Effector memory CD4-positive, alpha-beta T cell (primary cell): ENCODE measurements at places on chromosomes 7 and 10.

- no peak for DNase-seq
Measured at GRCh38 chr7:134593530-134594392, 44.9 kb downstream of the AKR1B15 start.

DNA sequence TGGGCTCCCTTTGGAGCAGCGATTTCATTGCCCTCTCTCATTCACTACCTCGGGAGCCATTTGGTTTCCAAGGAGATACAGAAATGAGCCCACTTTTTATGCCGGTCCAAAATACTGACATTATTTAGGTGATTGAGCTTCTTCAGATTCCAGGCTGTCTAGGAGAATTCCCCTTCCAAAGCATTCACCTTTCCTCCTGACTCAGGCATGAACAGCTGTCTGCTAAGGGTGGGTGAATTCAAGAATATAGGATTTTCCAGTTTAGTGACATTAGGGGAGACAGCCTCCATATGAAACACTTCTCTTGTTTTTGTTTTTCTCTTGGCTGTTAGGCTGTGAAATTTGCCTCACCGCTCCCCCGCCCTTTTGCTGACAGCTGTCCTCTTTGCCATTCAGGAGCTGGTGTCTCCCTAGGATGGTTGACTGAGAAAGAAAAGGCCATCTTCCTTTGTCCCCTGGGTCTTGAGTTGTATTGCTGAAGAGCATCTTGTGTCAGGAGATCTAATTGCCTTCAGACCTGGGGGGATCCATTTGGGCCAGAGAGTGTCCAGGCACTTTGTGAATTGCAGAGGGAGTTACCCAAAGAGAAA lies 56.7 kb downstream of the LRRC4 start:
- DNase-seq, result no peak

DNA sequence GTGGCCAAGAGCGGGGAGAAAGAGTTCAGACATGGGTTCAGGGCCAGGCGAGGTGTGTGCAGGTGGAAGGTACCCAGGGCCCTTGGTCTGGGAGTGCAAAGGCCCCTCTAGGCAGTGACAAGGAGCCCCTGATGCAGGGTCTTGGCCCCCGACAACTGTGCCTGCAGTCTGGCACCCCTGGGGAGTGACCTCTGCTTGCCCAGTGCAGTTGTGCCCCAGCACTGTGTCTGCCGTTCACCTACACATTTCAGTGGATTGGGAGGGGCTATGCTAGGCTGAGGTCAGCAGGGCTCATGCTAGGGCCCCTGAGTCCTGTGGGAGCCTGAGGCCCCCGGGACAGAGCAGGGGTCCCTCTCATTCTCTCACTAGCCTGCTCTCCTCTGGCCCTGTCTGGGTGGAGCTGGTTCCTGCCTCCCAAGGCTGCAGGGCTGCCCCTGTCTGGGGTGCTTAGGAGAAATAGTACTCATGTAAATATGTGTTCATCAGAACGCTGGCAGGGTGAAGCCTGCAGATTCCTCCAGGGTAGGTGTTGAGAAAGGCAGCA lies 550.4 kb downstream of the TCERG1L start:
- no peak for DNase-seq

DNA sequence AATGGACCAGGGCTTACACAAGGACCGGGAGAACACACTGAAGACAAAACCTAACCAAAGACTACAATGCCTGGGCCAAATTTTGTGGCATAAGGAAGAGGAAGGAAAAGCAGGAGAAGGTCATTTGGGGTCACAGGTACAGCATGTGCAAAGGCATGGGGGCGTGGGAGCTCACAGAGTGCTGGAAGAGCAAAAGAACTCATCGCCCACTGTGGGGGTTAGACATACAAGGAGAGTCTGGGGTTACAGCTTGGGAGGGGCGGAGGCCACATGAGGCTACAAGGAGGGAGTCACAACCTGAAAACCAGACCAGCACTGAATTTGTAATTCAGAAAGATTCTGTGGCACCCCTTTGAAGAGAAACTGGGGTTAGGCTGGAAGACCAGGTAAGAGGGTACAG lies 9.7 kb downstream of the PUS7 start:
- no peak for DNase-seq

GRCh38 chr7:50832744-50833143 lies 50.0 kb upstream of the GRB10 start:
- DNase-seq, result no peak

DNA sequence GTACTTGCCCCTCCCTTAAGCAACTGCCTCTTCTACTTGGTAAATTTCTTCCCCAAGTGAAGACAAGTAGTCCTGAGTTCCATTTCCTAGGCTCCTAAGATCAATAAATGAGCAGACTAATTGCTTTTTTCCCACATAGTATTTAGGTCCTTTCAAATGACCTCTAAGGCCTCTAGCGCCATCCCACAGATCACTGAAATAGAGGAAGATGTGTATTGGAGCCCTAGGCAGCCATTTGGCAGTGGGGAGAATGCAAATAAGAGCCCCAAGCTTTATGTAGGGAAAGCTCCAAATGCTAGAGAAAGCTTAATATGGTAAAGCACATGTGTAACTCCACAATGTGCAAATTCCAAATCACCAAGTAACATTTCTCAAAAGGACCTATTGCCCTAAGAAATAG lies 316.5 kb upstream of the PHF14 start:
- DNase-seq, result no peak

DNA sequence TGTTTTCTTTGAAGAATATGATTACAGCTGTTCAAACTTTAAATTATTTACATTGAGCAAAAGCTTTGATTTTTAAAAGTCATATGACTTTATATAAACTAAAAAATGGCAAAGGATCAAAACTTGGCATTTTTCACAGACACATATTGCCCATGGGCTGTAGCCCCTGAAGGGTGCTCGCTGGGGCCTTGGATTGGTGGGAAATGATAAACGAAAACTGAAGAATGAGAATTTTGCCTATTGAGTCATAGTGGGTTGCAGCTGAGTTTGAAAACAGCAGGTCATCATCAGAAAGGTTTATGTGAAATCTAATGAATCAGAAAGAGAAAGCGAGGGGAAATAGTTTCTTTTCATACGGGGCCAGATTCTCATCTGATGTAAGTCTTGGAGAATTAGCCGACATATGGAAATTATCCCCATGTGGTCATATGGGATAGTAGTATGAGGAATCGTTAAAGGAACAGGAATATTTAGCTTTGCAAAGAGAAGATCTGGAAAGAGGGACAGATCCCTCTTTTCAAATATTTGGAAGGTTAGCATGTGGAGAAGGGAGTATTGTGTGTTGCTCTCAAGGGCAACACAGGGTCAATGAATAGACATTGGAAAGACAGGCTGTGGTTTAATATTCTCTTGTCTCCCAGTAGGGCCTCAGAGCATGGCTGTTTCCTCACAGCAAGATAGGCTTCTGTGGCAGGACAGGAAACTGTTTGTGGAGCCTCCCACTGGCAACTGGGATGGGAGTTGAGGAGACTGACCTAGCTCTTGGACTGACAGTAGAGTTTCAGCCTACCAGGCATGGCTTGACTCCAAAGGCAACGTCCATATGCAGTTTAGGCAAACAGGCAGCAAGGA lies 119.0 kb downstream of the FZD1 start:
- no peak for DNase-seq

DNA sequence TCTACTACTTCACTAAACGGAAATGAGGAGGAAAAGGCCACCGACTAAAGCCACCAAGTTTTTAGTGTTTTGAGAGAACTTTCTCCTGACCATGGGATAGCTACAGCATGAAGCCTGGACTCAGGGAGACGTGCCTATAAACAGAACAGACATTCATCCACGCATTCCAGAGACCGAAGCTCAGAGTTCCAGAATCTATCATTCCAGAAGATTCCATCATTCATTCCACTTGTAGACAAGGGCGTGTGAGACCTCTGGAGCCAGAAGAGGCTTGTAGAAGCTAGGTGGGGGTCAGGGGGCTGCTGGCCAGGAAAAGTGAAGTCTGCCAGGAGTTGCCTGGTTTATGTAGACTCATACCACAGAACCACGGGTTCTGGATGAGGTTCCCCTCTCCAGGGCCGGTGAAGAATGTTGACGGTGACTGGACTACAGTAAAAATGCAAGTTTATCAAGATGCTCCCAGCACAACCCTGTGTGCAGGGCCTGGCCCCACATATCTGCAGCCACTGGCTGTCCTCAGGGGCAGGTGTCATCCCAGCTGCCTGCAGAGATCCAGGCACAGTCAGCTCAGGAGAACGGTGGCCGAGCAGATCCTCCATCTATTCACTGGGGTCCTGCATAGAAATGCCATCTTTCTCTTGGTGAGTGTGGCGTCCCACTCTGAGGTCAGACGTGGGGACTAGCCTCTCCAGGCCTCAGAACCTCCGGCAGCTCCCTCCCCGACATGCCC lies 215.7 kb downstream of the USP6NL start:
- no peak for DNase-seq

DNA sequence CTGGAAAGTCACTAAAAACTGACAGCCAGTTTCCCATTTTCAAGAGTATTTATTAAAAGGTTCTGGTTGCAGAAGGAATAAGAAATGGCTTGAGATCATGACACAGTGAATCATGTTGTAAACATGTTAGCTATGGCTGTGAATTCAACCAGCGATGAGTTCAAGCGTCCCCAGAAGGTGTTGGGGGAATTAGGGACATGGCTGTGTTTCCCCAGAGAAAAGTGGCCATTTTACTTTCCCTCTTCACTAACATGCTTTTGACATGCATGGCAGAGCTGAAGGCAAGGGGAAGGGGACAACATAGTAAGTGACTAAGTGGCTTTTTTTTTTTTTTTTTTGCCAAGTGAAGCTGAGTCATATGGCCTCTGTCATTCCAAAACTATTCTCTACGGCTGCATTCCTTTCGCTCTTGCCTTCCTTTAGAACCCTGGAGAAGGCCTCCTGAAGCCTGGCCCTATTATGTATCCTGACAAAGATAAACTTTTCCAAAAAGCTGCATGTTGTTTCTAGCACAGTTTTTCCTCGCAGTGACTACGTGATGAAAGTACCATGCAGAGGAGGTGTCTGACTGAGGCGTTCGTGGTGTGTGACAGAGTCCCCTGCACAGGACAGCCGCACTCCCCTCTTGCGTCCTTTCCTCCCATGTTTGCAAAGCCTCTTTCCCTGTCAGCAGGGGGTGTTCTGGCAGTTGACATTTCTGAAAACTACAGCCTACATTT lies 46.9 kb downstream of the EGFR start:
- DNase-seq, result no peak

- no peak for DNase-seq
Measured at GRCh38 chr10:92305133-92306072, 14.4 kb downstream of the MARCHF5 start.

DNA sequence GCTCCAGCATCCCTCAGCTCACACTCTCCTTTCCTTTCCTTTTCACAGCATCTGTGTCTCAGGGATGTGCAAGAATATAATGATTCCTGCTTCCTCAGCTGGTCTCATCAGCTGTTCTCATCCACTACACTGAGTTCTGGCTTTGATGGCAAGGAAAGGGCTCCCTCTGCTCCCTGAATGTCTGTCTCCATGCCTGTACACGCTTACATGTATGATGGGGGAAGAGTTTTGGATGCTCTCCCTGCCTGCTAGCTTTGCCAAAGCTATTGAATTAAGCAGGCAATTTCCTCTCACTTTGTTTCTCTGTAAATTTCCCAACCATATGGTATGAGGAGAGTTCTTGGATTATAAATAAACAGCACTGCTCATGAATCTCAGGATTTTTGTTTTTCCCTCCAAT lies 254.5 kb downstream of the SORCS3 start:
- DNase-seq, result no peak

GRCh38 chr10:77887631-77888355 lies 38.8 kb downstream of the DLG5 start:
- DNase-seq, result no peak

GRCh38 chr7:91347290-91347689 lies 83.1 kb downstream of the FZD1 start:
- DNase-seq, result no peak

- DNase-seq, result no peak
Measured at GRCh38 chr7:129122078-129122750, 22.3 kb upstream of the TSPAN33 start.

DNA sequence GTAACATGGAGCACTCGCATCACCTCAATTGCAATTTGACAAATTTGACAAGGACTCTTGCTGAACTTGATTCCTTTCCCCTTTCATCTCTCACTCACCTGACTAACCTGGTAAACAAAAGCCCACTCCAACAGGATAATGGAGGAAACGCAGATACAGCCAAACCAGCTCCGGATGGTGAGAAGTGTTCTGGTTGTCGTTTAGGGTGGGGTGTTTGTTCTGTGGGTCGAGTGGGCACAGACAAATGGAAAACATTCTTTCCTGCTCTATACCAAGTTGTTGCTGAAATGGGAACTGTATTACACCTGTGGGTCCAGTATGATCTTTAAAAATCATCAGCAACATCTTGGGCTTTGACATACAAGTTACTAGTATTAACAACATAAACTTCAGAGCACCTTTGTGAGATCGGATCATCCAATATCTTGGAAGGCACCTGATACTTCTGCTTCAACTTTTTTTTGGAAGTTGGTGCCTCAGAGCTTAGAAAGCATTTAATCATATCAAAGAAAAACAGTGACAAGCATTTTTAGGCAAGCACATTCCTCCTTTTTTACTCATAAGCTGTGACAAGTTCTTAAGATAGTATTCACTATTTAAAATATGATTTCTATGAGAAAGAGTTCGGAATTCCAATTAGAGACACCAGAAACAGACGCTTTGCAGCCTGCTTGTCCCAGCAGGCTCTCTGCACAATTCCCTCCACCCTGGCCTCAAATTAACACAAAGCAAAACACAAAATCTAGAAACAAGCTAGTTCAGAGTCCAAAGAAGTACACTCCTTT lies 58.1 kb downstream of the CCDC186 start:
- DNase-seq, result no peak

GRCh38 chr7:50739744-50740435 lies 42.8 kb downstream of the GRB10 start:
- peak; percentile 31 for DNase-seq

DNA sequence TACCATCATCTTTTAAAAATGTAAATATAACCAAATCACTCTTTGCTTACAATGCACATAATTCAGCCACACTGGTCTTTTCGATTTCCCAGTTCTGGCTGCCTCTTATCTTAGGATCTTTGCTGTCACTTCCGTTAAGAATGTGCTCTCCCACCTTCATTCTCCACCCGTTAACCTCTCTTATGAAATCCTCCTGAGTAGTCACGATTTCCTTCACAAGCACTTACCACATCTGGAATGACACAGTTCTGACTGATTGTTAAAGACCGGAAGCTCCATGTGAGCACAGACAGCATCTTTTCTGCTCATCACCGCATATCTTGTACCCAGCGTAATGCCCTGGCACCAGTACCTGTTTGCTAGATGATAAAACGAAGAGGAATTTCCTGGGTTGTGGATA lies 84.3 kb downstream of the CUL2 start:
- no peak for DNase-seq

- DNase-seq, result peak; percentile 16
Measured at GRCh38 chr7:50261593-50261992, 42.9 kb upstream of the IKZF1 start.

- no peak for DNase-seq
Measured at GRCh38 chr10:28681291-28681763, 4.0 kb downstream of the BAMBI start.

DNA sequence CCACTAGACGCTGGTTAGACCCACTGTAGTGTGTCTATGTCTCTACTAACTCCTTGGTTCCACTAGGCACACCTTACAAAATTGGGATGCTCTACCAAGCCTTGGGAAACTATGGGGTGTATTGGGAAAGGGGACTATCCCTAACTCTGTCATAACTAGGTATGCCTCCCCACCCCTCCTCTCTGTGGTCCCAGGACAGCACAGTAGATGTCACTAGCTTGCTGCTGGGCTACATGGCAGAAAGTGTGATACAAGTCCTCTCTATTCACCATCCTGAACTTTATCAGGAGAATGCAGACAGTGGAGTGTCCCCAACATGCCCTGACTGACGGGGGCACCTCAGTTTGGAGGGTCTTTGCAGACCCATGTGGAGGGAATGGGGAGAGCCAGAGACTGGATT lies 30.3 kb upstream of the TMEM273 start:
- DNase-seq, result no peak

GRCh38 chr10:75105576-75106197 lies 5.8 kb upstream of the SAMD8 start:
- no peak for DNase-seq
